Suprapubic skin (tissue), 4 donors: ENCODE measurements at places on chromosomes 2 and 18. TPM values are rescaled to one million over a fixed set of nuclear protein-coding genes. Genes with fewer than 3 reads are reported as not detected.

Gene IL1R2
- 102 TPM for total RNA-seq

Gene UGT1A4
- 2.6 TPM for total RNA-seq

Gene PRSS56
- not detected for total RNA-seq

Gene ERMN
- total RNA-seq = not detected

Gene PARD6G
- total RNA-seq = 47.5 TPM

Gene CREG2
- total RNA-seq = not detected

Gene OTOS
- not detected for total RNA-seq

Gene LRRC30
- total RNA-seq = not detected

Gene DSEL
- total RNA-seq = 4.6 TPM

Gene SFTPB
- not detected for total RNA-seq

Gene GALNT1
- total RNA-seq = 63.3 TPM

Gene ATP6V1B1
- 22.7 TPM for total RNA-seq

Gene EFEMP1
- 93.1 TPM for total RNA-seq

Gene NEU4
- total RNA-seq = 0.21 TPM

Gene MEP1B
- not detected for total RNA-seq

Gene POTEC
- not detected for total RNA-seq

Gene SIX3
- total RNA-seq = not detected

Gene SCN3A
- total RNA-seq = 0.97 TPM
